ENCODE measurements at places on chromosomes 12 and 14.

- DNase-seq: peak; percentile 10
Measured at GRCh38 chr14:99391671-99392070, 89.0 kb downstream of the SETD3 start.

DNA sequence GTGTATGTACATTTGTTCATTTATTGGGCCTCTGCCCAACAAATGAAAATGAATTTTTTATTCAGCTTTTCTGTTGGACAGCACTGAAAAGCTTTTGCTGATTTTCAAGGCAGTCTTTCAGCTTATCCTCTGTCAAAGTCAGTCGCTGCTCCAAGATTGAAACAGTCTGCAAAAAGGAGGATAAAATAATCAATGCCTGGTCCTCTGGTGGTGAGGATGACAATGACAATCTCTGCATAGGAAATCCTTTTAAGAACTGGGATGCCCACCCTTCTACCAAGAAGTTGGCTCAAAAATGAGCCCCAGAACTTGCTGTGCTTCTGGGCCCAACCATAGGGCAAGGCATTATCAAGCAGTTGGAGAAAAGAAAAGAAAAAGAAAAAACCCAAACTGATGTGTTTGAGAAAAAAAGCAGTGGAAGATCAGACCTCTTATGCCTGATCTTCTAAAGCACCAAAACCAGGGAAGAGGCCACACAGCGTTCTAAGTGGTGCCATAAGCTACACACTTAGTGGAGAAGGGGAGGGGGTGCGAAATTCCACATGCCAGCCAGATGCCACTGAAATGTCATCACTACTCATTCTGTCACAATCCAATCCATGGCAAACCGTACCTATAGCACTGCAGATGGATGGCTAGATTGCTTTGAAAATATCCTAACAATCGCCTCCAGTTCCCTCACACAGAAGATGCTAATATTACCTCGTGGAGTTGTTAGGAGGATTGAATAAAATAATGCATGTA, 69.0 kb upstream of the DUSP6 start:
- no peak for DNase-seq

- DNase-seq: no peak
Measured at GRCh38 chr12:19171731-19172130, 42.2 kb downstream of the PLEKHA5 start.

- DNase-seq: no peak
Measured at GRCh38 chr12:71007020-71007419, 86.5 kb upstream of the PTPRR start.

- no peak for DNase-seq
Measured at GRCh38 chr12:58889557-58889956, 30.7 kb downstream of the LRIG3 start.

DNA sequence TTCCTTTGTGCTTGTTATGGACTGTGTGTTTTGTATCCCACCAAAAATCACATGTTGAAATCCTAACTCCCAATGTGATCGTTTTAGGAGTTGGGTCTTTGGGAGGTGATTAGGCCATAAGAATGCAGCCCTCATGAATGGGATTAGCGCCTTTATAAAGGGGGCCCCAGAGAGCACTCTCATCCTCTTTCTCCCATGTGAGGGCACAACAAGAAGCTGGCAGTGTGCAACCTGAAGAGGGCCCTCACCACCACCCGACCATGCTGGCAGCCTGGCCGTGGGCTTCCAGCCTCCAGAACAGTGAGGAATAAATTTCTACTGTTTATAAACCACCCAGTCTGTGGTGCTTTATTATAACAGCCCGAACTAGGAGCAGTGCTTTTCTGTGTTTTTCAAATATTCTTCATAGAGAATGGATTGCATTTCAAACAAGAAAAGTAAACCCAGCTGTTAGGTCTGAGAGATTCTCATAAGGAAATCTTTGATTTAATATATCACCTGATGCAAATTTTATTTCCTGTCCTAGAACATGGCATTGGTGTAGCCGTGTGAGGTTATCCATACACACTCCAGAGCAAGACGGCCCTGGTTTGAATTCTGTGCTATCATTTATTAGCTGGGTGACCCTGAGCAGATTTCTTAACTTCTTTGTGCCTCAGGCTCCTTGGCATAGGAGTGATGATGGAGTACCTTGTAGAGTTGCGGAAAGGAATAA, 27.8 kb downstream of the HSPB8 start:
- no peak for DNase-seq

DNA sequence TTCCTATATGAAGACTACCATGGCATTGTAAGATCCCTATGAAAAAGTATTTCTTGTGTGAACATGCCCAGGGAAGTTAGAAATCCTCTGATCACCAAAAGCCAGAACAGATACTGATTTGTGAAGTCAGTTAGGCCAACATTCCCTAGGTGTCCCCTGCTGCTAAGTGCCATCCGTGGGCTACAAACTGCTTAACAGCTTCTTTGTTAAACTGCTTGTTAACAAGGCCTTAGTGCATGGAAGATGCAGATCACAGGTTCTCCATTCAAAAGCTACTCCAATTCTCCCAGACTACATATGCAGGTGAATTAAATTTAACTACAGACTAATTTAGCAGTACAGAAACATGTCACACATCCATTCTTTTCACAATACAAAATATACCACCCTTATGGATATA, 108.2 kb downstream of the PRICKLE1 start:
- DNase-seq: no peak

DNA sequence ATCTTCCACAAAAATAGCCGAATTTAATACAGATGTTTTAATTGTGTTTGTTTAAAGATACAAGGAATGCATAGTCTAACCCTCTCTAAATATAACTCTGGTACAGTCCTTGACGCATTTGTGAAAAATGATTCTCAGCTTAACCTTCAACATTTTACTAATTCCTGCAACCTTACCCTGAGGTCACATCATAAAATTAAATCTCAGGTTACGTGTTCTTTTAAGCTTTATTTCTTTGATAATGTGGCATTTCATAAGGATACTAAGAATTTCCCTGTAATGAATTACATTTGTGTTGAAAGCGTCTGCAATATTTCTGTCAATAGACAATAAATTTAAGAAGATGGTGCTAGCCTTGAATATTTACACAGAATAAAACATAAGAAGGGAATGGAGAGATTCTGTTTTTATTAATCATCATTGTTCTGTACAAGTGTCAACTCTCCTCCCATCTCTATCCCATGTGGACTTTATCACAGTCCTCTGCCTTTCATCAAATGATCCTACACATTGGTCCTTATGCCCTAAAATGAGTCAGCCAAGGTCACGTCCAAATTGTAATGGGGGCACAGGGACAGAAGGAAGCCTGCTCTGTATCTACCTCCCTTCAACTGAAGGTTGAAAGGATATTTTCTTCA, 769.3 kb upstream of the FLRT2 start:
- peak; percentile 1 for DNase-seq

GRCh38 chr12:26251600-26251999, 56.2 kb downstream of the SSPN start:
- DNase-seq: no peak

- no peak for DNase-seq
Measured at GRCh38 chr14:95668235-95668772, 17.9 kb upstream of the TCL1B start.

DNA sequence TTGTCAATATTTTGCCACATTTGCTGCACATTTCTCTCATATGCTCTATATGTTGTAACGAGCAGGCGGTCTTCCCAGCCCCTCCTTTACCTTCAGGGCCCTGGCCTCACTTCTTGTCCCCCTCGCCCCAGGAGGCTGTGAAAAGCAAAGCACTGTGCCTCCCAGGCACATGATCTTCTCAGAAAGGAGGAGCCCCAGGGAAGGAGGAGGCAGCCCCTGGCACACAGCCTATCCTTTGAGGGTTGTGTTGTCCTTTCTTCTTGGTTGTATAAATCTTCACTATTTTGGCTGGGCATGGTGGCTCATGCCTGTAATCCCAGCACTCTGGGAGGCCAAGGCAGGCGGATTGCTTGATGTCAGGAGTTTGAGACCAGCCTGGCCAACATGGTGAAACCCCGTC, 77.0 kb downstream of the PPP2R5C start:
- peak; percentile 28 for DNase-seq

- DNase-seq: no peak
Measured at GRCh38 chr12:50297996-50298395, 14.7 kb upstream of the LIMA1 start.

- DNase-seq: peak; percentile 66
Measured at GRCh38 chr14:68124979-68125731, 305.6 kb downstream of the RAD51B start.

DNA sequence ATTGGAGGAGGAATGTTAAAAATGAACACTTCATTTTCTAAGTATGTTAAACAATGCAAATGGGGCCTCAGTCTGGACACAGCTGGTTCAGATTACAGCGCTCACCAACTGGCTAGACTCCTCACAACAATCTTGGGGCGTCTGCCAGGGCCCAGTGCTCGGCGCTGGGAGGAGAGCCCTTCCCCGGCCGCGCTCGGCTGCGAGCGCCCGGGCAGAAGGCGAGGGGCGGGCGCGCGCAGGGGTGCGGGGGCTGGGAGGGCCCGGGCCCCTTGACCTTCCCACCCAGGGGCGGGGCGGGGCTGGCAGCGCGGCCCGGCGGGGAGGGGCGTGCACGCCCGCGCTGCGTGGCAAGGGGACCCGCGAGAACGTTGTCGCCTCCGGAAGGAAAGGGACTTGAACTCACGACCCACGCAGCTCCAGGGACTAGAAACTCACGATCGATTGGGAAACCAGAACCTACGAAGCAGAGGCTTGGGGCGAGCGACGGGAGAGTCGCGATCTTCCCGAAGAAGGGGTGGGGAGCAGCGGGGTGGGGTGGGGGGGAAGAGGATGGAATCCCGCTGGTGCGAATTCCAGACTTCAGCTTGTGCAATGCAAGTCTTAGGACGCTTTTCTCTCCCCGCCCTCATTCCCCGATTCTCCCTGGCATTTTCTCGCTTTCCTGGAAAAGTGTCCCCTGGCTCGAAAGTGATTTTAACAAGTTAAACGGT, at the start of gene FBLN5:
FBLN5 (minus strand) TSS at position 220 of the 710 bp plus-strand sequence. CDS start 465 bp downstream, outside the sequence.
- peak; percentile 93 for DNase-seq

GRCh38 chr12:27161458-27162228, 79.3 kb upstream of the C12orf71 start:
- DNase-seq: peak; percentile 42

DNA sequence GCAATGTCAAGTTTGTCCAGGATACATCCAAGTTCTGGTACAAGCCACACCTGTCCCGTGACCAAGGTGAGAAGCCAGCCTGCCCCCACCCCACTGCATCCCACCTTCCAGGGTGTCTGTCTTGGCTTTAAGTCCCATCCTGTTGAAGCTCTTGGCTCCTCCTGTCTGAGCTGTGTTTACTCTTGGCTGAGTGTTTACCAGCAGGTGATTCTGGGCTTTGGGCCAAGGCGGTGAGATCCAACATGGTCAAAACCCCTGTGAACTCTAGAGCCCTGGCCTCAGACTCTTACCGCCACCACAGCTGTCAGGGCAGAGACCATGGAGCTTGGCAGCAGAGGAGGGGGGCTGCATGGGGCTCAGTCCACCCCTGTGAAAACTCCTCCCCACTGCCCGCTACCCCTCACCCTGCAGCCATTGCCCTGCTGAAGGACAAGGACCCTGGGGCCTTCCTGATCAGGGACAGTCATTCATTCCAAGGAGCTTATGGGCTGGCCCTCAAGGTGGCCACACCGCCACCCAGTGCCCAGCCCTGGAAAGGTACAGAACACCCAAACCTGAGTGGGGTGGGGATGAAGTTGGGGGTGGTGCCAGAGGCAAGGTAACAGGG, 11.6 kb downstream of the TNS2 start:
- no peak for DNase-seq

DNA sequence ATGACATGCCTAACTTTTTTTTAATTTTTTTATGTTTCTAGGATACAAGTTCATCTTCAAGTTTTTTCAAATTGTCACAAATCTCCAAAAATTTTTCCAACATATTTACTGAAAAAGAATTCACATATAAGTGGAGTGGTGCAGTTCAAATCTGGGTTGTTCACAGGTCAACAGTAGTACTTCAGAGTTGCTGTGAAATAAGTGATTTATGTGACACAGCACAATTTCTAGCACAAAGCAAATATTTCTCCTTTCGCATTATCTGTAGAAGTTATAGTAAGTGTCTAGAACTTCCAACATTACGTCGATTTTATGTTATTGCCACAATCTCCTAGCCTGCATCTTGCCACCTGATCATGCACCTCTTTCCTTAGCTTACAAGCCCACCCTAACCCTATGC, 9.7 kb upstream of the KRT2 start:
- DNase-seq: no peak

DNA sequence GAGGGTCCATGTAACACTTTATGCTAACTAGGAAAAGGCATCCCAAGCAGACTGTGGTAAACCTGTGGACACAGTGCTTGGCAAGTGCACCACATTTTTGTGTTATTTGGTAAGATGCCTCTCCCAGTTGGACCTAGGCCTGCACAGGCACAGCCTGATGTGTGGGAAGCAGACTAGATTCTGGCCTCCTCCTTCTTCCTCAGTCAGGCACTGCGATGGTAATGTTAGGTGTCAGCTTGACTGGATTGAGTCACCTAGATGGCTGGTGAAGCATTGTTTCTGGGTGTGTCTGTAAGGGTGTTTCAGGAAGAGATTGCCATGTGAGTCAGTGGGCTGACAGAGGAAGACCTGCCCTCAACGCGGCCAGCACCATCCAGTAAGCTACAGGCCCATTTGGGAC, 25.3 kb upstream of the RHOJ start:
- peak; percentile 50 for DNase-seq

GRCh38 chr14:36397357-36397756, 76.9 kb upstream of the MBIP start:
- no peak for DNase-seq

- no peak for DNase-seq
Measured at GRCh38 chr12:59234391-59234790, 314.1 kb upstream of the LRIG3 start.

DNA sequence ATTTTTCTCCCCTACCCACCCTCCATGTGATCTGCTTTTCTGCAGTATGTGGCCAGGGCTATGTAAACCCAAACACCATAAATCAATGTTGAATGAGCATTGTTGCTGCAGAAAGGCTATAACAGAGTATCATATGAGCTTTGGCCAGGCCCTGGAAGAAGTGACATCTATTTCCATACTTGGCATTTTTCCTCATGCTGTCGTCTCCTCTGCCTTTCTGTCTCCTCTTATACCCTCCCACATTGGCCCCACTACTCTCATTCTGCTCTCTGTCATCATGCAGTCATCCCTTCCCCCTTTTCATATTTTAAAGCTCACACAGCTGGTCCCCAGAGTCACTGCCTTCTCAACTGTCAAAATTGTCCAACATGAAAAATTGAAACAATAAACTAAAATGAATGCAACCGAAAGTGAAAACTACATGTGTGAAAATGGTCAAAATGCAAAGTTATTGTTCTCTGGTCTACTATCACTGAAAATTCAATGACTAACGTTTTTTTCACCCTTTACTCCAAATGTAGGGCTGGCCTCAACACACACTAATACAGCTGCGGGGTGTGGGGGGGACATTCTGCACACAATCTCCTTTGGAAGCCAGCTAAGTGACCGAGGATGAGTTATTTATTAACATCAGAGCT, 290.7 kb upstream of the TMPO start:
- no peak for DNase-seq
